ENCODE measurements at places on chromosomes 7 and 10. TPM values are rescaled to one million over a fixed set of nuclear protein-coding genes. Genes with fewer than 3 reads are reported as not detected.

Gene ANKRD16
- total RNA-seq, result 10.8 TPM

Gene FAM107B
- 103 TPM for total RNA-seq

Gene SEMA3E
- not detected for total RNA-seq

Gene PLCE1
- not detected for total RNA-seq

Gene CLDN3
- total RNA-seq, result not detected

Gene SFRP4
- total RNA-seq, result not detected

Gene RSPH10B
- not detected for total RNA-seq
